Stimulated activated CD4-positive, alpha-beta T cell treated with anti-CD3 and anti-CD28 coated beads, Interleukin-15, amount 100 ng/mL, for 1 hour (primary cell): ENCODE measurements at places on chromosomes 7 and 10.

- DNase-seq, result no peak
Observed at GRCh38 chr10:45439873-45440272, 65.9 kb downstream of the ALOX5 start.

DNA sequence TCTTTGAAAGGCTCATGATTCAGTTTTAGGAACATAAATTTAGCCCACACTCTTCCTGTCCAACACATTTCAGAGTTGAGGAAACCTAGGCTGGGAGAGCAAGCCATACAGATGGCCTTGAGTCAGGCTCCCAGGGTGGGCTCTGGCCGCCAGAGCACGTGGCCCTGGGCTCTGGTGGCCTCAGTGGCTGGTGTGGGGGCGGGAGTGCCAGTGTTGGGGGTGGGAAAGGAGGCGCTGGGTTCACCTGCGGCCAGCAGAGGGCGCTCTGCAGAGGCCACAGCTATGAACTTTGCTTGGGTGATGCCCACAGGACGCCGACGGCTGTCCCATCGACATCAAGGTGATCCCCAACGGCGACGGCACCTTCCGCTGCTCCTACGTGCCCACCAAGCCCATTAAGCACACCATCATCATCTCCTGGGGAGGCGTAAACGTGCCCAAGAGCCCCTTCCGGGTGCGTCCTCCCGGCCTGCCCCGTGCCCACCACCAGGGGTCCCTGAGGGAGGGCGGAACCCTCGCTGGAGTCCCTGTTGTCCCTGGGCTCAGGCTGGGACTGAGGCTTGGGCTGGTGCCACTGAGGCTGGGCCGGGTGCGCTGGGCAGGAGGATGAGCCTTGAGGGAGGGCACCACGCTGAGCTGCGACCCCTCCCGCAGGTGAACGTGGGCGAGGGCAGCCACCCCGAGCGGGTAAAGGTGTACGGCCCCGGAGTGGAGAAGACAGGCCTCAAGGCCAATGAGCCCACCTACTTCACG lies 11.9 kb downstream of the FLNC start:
- no peak for DNase-seq

DNA sequence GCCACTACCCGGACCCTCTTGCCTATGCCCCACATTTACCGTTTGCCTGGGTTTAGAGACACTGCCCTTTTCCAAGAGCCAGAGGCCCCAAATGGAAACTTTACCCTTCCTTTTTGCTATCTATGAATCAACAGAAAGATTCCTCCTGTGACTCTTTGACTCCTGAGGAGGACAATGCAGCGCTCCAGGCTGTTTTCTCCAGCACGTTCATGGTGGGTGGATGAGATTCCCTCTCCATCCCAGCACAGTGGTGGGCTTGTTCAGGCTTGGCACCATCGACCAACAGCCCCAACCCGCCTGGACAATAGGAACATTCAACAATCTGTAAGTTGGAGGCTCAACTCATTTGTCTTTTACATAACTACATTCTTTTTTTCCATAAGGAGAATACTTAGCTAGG lies 55.9 kb downstream of the DLD start:
- no peak for DNase-seq

DNA sequence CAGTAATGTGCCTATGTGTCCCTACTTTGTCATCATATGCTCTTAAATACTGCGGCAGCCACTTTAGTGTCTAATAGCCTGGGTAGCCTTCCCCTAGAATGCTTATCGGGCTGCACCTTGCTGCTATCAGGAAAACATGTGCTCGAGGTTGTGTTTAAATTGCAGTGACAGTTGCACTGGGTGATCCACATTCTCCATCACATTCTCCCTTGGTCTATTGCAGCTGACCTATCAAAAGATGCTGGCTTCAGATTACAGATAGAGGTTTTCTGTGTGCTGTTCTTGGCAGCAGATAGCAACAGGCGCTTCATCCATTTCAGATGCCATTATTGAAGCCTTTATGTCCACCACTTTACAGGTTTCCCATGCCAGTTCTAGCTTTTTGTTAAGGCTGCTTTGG lies 130.1 kb upstream of the MDFIC start:
- DNase-seq, result no peak

DNA sequence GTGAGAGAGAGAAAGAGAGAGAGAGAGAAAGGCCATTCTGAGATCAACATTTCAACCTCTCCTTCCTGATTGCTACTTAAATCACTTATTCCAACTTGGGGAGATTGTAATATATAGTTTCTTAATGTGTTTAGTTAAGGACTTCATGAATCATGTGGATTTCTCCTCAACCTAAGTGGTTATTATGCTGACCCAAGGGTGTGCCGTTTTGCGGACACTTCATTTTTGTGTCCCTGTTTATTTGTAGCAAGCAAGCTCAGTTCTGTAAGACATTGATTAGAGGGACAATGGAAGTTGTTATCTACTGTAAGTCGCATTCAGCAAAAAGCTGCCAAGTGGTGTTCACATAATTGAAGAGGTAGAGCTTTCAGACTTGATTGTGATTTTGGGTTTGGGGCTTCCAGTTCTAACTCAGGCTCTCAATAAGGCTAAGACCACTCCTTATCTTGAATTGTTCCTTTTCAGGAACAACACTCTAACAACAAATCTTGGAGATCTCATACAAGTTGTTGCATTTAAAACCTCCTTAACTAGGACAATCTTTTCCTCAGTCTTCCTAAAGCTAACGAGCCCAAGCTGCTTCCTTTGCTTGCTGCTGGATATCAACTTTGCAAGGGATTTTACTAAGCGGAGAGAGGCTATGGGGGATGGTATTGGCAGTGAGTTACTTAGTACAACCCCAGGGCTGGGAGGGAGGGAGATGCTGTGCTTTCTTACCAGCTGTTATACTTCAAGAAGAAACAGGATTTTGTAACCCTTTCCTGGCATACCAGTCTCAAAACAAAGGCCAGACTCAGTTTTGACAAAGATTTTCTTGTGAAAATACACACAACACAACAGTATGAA lies 19.8 kb upstream of the COL1A2 start:
- no peak for DNase-seq
